Activated T-cell treated with anti-CD3 and anti-CD28 coated beads, Interleukin-2, amount 50 U/mL, for 72 hours (primary cell): ENCODE measurements at places on chromosomes 7 and 10.

DNA sequence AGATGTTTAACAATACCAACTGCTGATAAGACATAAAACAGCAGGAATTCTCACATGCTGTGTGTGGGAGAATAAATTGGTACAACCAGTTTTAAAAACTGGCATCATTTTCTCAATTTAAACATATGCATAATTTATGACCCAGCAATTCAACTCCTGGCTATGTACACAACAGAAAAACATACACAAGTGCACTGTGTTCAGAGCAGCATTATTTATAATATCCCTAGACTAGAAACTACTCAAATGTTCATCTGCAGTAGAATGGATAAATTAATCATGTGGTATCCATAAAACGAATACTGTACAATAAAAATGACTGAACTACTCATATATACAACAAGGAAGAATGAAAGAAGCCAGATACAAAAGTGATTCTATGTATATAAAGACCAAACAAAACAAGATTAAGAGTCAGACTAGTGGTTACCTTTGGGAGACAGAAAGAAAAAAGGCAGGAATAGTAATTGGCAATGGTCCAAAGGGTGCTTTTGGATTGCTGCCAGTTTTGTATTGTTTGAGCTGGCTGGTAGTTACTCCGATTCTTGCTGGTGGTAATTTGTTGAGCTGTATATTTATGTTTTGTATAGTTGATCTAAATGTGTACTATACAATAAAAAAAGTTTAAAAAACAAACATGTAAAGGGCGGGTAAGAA, 306.0 kb downstream of the TFEC start:
- no peak for DNase-seq

DNA sequence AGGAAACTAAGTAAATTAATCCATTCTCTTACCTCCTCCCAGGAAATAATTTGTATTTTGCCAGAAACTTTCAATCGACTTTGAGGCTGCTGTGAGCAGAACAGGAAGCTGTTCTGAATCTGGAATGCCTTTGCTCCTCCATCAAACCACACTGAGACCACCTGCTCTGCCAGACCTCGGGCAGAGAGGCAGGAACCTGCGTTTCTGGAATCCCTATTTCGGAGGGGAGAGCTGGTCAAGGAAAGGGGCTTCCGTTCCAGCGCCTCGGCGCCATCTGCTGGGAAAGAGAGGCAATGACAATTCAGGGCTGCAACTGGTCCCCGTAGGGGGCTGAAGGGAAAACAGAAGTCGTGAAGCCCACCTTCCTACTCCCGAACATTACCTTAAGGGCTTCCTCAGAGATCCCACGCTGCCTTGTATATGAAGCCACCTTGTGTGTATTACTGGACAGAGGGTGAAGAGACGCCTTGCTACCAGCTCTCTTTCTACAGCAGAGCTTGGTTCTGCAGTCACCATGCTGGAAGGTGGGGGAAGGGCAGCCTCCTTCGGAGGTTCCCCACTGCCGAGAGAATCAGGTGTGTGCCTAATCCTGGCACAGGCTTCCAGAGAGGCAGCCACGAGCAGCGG, 31.2 kb downstream of the ZNF467 start:
- peak; percentile 74 for DNase-seq

DNA sequence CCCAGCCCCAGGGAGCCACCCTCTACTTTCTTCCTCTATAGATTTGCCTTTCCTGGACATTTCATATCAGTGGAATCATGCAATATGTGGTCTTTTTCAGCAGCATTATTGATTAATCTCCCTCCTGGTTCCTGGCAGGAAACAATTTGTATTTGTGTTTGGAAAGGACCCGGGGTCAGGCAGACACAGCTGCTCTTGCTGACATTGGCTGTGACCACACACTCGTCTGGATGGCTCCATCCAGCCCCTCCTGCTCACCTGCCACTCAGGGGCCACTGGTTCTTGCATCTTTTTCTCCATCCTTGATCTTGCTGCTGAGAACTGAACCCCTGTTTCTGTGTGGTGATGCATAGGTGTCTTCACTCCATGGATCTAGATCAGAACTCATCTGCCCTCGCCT, 176.6 kb upstream of the MKI67 start:
- DNase-seq = no peak

GRCh38 chr10:95573964-95574604, 12.9 kb upstream of the SORBS1 start:
- DNase-seq = no peak

DNA sequence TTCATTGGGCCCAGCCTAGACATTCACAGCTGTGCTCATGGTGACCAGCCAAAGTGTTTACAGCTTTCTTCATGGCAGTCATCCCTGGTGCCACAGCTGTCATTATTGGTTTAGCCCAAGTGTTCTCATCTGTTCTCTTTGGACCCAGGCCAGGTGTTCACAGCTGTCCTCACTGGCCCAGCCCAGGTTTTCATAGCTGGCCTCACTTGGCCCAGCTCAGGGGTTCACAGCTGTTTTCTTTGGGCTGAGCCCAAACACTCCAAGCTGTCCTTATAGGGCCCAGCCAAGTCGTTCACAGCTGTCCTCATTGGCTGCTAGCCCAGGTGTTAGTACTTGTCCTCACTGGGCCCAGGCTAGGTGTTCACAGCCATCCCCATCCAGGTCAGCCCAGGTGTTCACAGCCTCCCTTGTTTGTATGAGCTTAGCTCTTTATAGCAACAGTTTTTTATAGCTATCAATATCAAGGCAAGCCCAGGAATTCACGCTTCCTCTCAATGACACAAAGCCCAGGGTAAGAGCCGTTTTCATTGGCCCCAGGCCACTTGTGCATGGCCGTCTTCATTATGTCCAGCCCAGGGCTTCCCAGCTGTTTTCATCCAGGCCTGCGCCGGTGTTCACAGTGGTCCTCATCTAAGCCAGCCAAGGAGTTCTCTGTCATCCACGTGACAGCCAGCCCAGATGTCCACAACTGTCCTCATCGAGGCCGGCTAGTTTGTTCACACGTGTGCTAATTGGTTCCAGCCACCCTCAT, 11.6 kb downstream of the FRG2B start:
- no peak for DNase-seq

DNA sequence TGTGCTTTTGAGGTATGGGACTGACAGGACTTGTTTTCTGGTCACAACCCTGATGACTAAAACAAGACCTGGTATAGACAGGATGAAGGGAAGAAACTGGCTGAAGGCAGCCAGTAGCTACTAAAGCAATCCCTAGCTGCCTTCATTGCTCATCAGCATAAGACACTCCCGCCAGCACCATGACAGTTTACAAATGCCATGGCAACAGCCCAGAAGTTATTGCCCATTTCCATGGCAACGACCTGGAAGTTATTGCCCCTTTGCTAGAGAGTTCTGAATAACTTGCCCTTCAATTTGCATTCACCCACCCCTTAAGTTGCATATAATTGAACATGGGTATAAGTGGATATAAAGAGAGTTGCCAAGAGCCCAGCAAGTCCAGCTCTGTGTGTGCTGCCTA, 169.6 kb upstream of the FAM171A1 start:
- DNase-seq = no peak

DNA sequence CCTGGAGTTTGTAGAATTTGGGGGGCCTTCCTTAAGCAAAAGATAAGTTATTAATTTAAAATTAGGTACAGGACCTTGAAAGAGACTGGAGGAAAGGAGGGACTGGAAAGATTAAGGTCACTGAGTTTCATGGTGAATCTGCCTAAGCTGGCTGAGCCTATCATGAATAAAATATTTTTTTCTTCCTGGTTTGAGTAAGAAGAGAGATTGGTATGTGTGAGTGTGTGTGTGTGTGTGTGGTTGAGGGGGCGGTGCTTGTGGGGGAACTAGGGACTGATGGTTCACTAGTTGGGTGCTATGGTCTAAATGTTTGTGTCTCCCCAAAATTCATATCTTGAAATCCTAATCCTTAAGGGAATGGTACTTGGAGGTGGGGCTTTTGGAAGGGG, 142.5 kb upstream of the PRKCQ start:
- DNase-seq = peak; percentile 27

DNA sequence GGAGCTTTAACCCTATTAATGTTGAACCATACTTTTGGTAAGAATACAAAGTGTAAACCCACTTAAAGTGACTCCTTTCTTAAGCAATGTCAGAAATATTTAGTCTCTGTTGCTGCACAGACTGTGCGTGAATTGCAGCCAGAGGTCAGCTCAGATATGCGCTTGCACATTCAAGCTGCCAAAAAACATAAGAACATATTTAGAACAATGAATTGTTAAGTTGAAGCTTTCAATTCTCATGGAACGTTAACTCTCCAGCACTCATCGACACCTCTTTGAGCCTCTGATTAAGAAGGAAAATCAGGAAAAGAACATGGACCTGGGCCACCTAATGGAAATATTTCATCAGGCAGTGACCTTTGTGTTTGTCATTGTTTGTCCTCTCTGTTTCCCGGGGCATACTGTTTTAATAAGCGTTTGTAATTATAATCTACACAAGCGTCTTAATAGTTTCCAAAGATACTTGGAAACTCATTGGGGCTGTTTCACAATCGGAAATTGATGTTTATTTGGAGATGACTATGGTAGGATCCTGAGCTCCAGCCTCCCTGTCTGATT, 193.0 kb upstream of the CELF2 start:
- no peak for DNase-seq

DNA sequence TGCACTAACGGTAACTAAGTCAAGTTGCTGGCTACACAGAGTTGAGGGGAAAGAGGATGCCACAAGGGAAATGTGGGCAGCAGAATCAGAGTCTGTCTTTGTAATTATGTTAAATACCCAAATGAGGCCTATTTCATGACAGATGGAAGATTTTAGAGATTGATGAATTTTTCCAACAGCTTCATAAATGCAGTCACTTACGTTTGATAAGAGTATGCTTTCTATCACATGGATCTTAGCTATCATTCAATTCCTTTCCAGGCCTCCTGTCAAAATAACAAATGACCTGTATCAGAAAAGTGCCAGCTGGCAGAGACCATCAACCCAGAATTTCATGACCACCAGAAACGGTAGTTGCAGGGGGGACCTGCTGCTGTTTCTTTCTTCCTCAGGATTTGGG, 148.4 kb upstream of the PLPP4 start:
- no peak for DNase-seq

DNA sequence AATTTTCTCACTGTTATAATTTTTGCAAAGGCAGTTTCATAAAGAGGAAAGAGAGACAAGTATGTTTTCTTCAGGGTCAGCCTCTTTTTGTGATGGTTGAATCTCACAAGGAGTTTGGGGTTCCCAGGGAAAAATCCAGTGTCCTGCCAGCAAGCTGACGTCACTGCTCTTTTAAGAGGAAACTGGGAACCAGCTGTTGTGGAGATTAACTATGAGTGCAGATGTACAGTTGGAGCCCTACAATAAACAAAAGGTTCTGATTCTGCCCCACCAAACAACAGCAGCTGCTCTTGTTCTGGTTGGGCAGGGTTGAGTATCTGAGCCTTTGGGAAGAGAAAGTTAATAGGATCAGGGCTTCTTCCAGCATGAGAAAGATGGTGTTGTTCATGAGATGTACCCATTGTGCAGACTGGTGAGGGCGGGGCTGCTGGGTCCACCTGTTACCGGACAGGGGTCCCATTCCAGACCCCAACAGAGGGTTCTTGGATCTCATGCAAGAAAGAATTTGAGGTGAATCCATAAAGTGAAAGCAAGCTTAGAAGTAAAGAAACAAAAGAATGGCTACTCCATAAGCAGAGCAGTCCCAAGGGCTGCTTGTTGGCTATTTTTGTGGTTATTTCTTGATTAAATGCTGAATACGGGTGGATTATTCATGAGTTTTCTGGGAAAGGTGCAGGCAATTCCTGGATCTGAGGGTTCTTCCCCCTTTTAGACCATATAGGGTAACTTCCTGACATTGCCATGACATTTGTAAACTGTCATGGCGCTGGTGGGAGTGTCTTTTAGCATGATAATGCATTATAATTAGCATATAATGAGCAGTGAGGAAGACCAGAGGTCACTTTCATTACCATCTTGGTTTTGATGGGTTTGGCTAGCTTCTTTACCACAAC, 12.5 kb downstream of the PRF1 start:
- no peak for DNase-seq

GRCh38 chr10:95248989-95249388, 41.8 kb downstream of the PDLIM1 start:
- DNase-seq = no peak

DNA sequence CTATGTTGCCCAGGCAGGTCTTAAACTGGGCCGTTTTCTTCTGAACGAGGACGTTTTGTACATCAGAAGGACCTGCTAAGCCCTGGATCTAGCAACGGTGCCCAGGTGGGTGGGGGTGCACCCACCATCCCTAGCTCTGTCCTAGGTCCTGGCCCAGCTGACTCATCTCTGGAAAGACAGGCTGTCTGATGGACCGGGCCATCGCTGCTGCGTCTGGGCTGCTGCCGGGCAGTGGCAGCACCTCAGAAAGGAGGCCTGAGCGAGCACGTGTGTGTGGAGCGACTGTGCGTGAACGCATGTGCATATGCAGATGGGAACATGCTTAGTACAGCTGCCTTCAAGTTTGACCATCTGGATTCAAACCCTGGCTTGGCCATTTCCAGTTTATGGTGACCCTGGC, 7.3 kb upstream of the ELFN1 start:
- no peak for DNase-seq
